ENCODE measurements at places on chromosomes 3 and 15.

DNA sequence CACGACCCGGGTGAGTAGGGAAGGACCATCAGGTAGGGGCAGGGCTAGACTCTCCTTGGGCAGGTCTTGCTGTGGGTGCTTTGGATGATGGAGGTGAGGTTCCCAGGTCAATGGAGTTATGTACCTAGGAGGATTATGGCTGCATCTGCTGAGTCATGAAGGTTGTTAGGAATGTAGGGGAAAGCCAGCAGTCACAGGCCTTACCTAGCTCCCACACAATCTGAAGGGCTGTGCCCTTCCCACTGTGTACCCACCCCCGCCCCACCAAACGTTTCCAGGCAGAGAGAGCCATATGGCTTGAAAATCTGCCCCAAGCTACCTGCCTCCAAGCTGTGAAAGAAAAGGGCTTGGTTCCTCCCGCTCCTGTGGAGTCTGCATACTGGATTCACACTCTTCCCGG, 573.4 kb upstream of the DPPA4 start:
- DNase-seq = no peak

DNA sequence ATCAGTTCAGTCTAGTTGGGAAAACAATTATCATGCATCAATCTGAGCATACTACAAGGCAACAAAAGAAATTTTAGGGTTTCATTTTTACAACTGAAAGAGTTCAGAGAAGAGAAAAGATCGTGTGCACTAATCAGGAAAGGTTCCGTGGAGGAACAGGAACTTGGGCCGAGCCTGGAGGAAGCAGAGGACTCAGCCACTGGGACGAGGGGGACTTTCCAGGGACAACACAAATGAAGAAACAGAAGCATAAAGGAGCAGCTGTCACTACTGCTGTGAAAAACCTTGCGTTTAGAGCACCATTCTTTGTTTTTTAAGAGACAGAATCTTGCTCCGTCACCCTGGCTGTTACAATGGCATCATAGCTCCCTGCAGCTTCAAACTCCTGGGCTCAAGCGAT, 60.5 kb downstream of the MYO1E start:
- DNase-seq = no peak

GRCh38 chr3:182092662-182093262, 381.0 kb downstream of the SOX2 start:
- peak; percentile 16 for DNase-seq

- no peak for DNase-seq
Measured at GRCh38 chr3:69932087-69932486, 67.4 kb upstream of the SAMMSON start.

GRCh38 chr15:53470743-53471142, 288.7 kb downstream of the WDR72 start:
- no peak for DNase-seq

- DNase-seq = no peak
Measured at GRCh38 chr15:41798607-41799487, 24.6 kb downstream of the MAPKBP1 start.

DNA sequence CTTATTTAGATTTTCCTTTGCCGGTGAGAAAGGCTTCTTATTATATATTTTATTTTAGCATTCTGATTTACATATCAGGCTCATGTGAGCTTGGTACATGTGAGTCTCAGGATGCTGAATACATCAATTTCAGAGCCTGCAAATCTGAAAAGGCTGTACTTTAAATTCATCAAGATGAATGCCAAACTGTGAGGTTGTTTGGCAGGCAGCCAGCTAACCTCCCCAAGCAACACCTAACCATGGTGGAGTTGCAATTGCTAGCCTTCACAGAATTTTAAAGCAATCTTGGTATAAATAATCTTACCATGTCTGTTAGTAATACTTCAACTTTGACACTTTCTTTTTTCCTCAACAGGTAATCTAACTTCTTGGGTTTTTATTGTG, 252.5 kb downstream of the CDIN1 start:
- DNase-seq = no peak

DNA sequence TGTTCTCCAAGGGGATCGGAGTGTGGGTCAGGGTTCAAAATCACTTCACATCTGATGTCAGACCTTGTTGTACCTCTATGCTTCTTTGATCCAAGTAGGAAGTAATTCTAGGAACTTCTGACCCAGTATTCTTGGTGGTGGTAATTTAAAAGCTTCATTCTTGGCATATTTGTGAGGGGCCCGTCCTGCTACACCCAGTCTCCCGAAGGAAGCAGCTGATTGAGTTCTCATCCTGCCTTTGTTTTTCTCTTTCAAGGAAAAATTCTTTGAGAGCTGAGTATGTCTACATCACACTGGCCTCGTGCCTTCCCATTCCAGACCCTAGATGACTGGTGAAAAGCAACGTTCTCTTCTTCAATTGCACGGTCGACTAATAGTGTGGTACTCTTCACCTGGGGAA, 234.4 kb upstream of the TPRG1 start:
- peak; percentile 43 for DNase-seq
